Stimulated activated CD8-positive, alpha-beta memory T cell treated with anti-CD3 and anti-CD28 coated beads, Interleukin-4, amount 100 ng/mL, for 1 hour (primary cell): ENCODE measurements at places on chromosomes 12 and 14.

DNA sequence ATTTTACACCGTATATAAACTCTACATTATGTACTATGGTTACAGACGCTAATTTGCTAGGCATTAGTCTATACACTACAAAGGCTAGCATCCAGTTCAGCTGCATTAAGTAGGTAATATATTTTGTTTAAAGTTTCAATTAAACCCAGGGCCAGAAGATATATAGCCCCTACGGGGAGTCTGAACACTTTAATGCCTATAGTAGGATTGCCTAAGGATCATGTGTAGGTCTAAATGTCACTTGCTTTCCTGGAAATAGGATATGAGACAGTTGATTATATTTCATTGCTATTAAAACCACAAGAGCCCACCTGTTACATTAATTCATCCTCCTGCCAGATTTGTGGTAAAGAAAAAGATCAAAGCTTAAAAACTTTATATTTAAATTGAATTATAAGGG is 286.9 kb downstream of the TMTC2 start:
- DNase-seq: no peak

DNA sequence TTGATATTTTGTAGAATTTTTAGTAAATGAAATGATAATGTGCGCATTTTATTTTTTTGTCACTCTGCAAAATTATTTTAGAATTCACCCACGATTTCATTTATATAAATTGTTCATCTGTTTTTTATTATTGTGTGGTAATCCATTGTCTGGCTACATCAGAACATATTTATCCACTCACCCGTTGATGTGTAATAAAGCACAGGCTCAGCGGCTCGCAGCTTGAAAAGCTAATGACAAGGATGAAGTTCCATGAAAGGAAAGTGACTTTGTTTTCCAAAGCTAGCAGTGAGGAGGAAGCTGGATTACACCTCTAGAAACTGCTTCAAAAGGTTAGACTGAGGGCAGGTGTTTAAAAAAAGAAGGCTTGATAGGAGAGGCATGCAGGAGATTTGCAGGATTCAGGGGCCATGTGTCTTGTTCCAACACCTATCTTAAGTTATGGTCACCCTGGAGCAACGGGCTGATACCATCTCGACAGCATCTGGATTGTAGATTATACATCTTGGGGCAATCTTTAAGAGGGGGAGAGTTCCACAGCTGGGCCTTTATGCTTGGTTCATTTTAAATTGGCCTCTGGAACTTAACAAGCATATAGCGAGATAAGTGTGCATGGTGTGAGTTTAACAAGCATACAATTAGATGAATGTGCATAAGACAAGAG is 194.1 kb downstream of the TMTC3 start:
- no peak for DNase-seq

DNA sequence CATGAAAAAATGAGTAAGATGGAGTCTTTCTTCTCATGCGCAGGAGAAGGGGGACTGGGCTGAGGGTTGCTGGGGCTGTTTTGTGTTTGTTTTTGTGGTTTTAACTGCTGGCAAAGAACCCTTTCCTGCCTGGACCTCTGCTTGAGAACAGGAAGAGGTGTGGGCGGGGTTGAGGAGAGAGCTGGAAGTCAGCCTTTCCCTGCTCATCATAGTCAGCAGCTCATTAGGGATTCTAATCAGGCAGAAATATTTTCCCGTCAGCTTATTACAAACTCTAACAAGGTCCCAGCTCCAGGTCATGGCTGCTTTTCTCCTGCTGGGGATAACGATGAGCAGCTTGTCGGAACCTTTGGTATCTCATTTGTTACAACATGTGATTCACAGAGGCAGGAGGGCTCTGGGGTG is 185.0 kb upstream of the NRXN3 start:
- DNase-seq: no peak

- DNase-seq: no peak
Measured at GRCh38 chr12:127191129-127191528, 1075.8 kb upstream of the TMEM132C start.

- DNase-seq: no peak
Measured at GRCh38 chr12:131612092-131612755, 98.7 kb upstream of the SFSWAP start.

DNA sequence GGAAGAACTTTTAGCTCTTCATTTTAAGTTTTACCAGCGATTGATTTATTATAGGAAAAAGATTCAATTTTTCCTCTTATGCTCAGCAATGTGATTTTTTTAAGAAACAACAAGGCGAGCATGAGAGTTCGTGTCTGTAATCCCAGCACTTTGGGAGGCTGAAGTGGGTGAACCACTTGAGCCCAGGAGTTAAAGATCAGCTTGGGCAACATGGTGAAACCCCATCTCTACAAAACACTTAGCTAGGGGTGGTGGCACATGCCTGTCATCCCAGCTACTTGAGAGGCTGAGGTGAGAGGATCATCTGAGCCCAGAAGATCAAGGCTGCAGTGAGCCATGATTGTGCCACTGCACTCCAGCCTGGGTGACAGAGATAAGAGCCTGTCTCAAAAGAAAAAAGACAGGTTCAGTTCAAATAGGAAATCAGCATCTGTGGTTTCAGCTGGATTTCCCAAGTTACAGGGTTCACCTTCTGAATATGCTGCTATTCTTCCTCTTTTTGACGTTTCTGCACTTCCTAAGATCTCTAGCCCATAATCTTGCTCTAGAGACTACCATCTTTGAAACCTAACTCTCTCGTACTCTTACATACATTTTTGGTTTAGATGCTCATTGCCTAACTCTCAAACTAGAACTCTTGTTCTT is 274.7 kb downstream of the SEC23A start:
- DNase-seq: no peak

- DNase-seq: no peak
Measured at GRCh38 chr12:53805067-53805466, 53.3 kb upstream of the CISTR start.

GRCh38 chr12:56230432-56231183 is 757 bp downstream of the SLC39A5 start:
- DNase-seq: no peak

- DNase-seq: no peak
Measured at GRCh38 chr12:72272091-72272661, at the start of gene TRHDE. TSS of gene TRHDE (plus strand) at chr12:72272370. CDS start at chr12:72272644, 274 bp downstream.

DNA sequence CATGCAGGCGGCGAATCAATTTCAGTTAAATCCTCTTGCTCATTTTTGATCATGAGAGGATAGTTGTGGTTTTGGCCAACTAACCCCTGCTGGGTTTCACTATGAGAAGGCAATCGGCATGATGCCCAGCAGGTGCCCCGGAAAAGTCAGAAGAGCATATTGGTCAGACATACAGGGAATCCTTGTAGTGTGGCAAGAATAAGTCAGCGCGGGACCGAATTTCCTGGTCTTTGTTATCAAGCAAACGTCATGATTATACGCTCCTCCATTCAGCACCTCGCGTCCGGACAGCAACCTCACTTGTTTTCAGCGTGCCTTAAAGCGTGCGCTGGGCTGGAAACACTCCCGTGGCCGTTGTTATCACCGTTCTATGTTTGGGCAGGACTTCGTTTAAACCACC is 1.8 kb downstream of the TBC1D30 start:
- no peak for DNase-seq

GRCh38 chr12:3728686-3729085 is 24.2 kb downstream of the CRACR2A start:
- no peak for DNase-seq

DNA sequence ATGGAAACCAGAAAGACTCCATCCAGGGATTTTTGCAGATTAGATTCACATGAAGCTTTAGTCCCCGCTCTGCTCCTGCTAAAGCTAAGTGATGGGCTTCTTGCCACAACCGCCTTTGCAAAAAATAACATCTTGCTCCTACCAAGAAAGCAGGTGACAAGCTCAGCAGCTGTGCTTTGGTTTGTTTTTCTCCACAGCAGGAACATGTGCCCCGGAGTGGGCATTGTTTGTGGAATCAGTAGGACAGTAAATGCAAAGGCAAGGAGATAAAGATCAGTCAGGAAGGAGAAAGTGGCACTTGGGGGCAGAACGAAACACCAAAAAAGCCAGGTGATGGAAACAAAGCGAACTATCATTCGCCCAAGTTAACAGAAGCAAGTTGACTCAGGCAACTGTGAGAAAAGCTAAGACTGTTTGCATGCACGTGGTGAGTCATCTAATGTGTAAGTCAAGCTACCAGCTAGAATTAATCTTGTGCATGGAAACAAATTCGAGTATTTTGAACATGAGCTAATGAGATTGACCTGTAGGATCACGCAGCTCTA is 165.5 kb upstream of the PLXNC1 start:
- DNase-seq: no peak

DNA sequence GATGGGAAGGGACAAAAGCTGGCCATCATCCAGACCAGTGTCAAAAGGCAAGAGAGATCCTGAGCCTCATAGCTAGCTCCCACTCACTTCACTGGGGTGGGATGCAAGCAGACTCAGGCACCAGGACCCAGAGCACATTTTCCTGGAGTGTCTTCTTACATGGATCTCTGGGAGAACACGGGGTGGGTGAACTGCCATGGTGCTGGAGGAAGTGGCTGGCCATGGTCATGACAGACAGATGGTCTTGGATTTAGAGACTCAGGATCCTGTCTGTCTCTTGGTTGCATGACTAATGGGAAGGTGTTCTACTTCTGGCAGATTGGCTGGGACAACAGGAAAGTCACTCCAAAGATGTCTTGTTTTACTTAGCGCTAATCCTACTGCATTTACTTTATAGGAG is 311.5 kb downstream of the ATP23 start:
- DNase-seq: no peak

DNA sequence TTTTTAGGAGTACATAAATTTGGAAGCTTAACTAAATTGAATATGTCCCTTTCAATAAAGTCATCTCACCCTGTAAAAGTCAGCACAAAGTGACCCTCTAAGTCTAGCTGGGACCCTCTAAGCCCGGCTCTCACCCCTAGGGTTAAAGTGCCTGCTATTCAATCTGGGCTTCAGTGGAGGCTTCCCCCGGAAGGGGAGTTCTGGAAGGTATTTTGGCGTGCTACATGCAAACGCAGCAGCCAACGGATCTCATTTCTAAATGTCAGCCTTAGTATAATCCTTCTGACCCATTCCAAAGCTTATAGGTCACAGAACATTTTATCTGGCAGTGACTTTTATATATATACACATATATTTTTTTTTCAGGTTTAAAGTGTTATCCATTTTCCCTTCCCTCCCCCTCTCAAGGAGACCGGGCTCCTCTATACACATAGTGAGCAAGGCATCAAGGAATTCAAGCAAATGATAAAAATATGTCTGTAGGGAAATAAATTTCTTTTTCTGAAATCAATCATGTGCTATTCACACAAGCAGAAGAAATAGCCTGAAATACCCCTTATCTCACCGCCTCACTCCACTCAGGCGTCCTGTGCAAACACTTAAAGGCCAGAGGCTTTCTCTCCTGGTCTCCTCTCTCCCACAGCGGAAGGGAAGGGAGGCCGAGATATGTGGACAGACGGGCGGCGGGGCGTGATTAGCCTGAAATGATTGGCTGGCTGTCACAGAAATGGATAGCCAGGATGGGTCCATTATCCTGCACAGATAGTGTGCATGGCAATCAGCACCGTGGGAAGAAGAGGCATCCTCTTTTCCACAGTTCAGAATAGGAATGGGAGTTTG is 301.7 kb downstream of the GALC start:
- DNase-seq: no peak

- DNase-seq: no peak
Measured at GRCh38 chr14:94701861-94702370, 68.0 kb downstream of the GSC start.
